ENCODE measurements at places on chromosomes 12 and 14. TPM values are rescaled to one million over a fixed set of nuclear protein-coding genes. Genes with fewer than 3 reads are reported as not detected.
A peak's percentile ranks its signal among the peaks of the same experiment; 100 is the strongest.

GRCh38 chr14:100463937-100464336 lies 123.3 kb downstream of the BEGAIN start:
- H3K36me3 ChIP-seq: no peaks in the 10 kb centered on the region
- H3K27me3 ChIP-seq: no peaks in the 10 kb centered on the region
- no peak for DNase-seq
- H3K4me3 ChIP-seq: no peak overlapping the region

NRIP2 gene
- 0.75 TPM for total RNA-seq

- no peaks in the 10 kb centered on the region for H3K36me3 ChIP-seq
- H3K27ac ChIP-seq: no peak overlapping the region
Observed at GRCh38 chr14:105591052-105591451, 64.7 kb downstream of the TMEM121 start.

PPP1CC gene
- total RNA-seq: 69.7 TPM

GPR135 gene
- 1.2 TPM for total RNA-seq

DNA sequence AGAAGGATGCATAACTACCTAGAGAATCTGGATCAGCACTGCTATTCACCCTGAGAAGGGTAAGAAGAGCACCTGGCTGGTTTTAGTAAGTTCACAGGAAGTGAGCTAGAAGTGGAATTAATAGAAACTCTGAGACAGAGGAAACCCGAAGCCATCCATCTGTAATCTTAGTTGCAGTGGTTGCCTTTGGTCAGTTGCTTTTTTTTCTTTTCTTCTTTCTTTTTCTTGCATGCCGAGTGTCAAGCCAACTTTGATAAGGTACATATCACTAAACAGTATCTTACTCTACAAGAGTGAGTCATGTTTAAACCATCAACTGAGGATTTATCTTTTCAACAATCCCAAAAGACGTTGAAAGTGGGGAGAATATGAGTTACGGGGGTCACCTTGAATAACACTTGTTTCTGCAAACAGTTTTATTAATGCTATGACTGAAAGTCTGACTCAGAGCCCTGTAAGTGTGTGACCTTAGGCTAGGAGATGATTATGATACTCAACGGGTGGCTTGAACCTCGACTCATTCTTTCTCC lies 26.7 kb downstream of the C12orf75 start:
- no peaks in the 10 kb centered on the region for H3K36me3 ChIP-seq
- DNase-seq: no peak
- no peaks in the 10 kb centered on the region for H3K27me3 ChIP-seq

DNA sequence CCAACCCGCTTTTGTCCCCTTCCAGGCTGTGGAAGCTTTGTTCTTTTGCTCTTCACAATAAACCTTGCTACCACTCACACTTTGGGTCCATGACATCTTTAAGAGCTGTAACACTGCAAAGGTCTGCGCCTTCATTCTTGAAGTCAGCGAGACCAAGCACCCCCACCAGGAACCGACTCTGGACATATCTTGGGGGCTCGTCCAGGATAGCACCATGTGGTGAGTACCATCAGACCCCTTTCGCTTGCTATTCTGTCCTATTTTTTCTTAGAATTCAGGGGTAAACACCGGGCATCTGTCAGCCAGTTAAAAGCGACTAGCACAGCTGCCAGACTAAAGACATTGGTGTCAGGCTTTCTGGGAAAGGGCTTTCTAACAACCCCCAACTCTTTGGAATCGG lies 137.6 kb upstream of the PPFIA2 start:
- H3K4me1 ChIP-seq: no peaks in the 10 kb centered on the region
- H3K4me3 ChIP-seq: no peak overlapping the region
- no peaks in the 10 kb centered on the region for H3K36me3 ChIP-seq

GRCh38 chr14:33930439-33930838 lies 20.4 kb downstream of the EGLN3 start:
- no peaks in the 10 kb centered on the region for H3K36me3 ChIP-seq
- H3K4me3 ChIP-seq: no peak overlapping the region
- H3K27ac ChIP-seq: no peak overlapping the region
- no peaks in the 10 kb centered on the region for H3K4me1 ChIP-seq
- DNase-seq: no peak

GRCh38 chr12:92582475-92582874 lies 120.3 kb upstream of the PLEKHG7 start:
- H3K36me3 ChIP-seq: no peaks in the 10 kb centered on the region
- H3K4me1 ChIP-seq: no peaks in the 10 kb centered on the region
- H3K27ac ChIP-seq: no peak overlapping the region
- DNase-seq: no peak
- H3K27me3 ChIP-seq: no peaks in the 10 kb centered on the region

GRCh38 chr14:71336489-71337192 lies 429.4 kb downstream of the PCNX1 start:
- H3K27ac ChIP-seq: no peak overlapping the region
- H3K4me3 ChIP-seq: no peak overlapping the region
- no peaks in the 10 kb centered on the region for H3K36me3 ChIP-seq

PPP4R4 gene
- 0.64 TPM for total RNA-seq

DNA sequence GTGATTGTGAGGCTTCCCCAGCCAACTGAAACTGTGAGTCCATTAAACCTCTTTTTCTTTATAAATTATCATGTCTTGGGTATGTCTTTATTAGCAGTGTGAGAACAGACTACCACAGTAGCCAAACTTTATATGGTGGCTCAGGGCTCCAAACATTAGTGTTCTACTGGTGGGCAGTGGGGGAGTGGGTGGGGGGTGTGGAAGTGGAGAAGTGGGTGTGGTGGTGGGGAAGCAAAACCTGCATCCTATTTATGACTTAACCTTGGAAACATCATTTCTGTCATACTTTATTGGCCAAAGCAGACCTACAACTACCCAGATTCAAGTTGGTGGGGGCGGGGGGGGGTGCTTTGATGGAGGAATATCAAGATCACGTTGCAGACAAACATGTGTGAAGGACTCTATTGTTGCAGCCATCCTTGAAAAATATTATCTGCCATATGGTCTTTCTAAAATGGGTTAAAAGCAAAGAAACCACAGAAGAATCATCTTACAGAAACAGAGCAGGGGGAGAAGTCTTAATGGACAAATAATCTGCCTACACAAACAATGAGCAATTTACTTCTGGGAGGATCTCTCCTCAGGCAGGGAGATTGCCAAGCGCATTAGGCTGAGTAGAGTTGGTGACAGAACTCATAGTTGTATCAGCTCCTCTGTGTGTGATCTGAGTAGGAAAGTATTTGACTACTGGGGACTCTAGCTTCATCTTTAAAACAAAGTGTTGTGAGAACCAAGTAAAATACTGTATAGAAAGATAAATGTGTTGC lies 1.4 kb upstream of the PWP1 start:
- H3K27ac ChIP-seq: no peak overlapping the region
- peaks cover 2% of the 10 kb centered on the region for H3K36me3 ChIP-seq
- no peaks in the 10 kb centered on the region for H3K27me3 ChIP-seq
- DNase-seq: no peak

- H3K4me3 ChIP-seq: peak overlapping the region; percentile 8
- peak; percentile 94 for DNase-seq
- no peaks in the 10 kb centered on the region for H3K36me3 ChIP-seq
- peak overlapping the region; percentile 96 for H3K27ac ChIP-seq
- H3K4me1 ChIP-seq: peaks cover 59% of the 10 kb centered on the region
- no peaks in the 10 kb centered on the region for H3K27me3 ChIP-seq
Observed at GRCh38 chr12:52243856-52244614, 11.0 kb downstream of the KRT7 start.

- no peaks in the 10 kb centered on the region for H3K36me3 ChIP-seq
- H3K4me3 ChIP-seq: no peak overlapping the region
- H3K4me1 ChIP-seq: no peaks in the 10 kb centered on the region
- no peaks in the 10 kb centered on the region for H3K27me3 ChIP-seq
Observed at GRCh38 chr12:50519353-50519752, 14.6 kb downstream of the DIP2B start.

DNA sequence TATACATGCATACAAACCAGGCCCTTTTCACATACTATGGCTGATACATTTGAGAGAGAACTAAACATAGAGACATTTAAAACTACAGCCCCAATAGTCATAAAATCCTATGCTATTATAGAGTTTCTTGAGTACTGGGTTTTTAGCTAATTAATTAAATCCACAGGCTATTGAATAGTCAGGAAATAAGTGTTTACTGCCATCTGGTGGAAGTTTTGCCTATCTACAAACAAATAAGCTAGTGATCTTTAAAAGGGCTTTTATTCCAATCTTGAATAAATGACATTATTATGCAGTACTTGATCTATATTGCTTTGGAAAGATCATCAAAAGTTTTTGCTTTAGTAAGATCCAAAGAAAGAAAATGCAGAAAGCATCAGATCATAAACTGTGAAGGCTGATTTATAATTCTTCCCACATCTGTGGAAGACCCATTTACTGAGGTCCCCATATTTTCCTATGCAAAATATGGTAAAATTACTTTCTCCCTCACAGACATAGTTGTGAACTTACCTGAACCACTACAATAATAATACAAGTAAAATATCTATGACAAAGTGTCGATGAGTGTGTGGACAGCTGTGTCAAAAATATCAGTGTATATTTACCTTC lies 131.3 kb downstream of the ITPR2 start:
- no peak overlapping the region for H3K27ac ChIP-seq
- H3K36me3 ChIP-seq: no peaks in the 10 kb centered on the region
- no peaks in the 10 kb centered on the region for H3K27me3 ChIP-seq
- H3K4me1 ChIP-seq: peaks cover 12% of the 10 kb centered on the region

KLRC2 gene
- total RNA-seq: 0.34 TPM

DNA sequence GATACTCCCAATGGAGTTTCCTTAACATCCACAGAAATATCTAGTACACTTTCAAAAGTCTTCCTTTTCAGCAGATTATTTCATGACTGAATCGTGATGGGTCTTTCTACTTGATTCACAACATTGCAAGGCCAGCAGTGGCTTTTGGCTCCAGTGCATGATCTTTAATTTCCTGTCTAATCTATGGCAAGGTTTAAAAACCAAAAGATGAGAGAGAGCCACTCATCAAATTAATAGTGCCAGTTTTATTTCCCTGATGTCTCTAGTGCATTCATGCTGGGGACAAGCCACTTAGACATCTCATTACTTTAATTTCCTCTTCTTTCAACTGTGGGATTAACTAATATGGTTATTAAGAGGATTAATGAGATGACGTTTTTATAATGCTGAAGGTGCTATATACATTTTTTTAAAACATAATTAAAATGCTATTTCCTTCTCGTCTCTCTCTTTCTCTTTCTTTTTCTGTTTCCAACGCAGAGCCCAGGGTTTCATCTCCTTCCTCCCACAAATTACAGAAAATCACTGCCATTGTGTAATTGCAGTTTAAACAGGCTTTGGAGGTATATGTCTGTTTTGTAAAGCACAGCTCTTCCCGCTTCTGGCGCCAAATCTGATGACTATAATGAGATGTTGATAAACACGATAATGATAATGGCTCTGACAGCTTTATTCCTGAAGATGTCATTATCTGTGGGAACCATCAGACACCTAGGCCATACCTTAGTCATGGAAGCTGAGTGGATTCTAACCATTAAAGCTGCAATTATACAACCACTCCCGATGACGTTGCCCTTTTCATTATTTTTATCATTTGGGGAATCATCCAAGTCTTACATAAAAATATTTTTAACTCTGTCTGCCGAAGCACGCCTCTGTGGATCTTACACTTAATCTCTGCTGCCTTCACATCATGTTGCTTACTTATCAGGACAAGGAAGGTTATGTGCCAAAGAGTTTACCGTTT lies 103.1 kb upstream of the PPM1H start:
- H3K4me1 ChIP-seq: no peaks in the 10 kb centered on the region
- H3K4me3 ChIP-seq: no peak overlapping the region
- H3K27ac ChIP-seq: no peak overlapping the region
- DNase-seq: no peak
- H3K27me3 ChIP-seq: no peaks in the 10 kb centered on the region

DNA sequence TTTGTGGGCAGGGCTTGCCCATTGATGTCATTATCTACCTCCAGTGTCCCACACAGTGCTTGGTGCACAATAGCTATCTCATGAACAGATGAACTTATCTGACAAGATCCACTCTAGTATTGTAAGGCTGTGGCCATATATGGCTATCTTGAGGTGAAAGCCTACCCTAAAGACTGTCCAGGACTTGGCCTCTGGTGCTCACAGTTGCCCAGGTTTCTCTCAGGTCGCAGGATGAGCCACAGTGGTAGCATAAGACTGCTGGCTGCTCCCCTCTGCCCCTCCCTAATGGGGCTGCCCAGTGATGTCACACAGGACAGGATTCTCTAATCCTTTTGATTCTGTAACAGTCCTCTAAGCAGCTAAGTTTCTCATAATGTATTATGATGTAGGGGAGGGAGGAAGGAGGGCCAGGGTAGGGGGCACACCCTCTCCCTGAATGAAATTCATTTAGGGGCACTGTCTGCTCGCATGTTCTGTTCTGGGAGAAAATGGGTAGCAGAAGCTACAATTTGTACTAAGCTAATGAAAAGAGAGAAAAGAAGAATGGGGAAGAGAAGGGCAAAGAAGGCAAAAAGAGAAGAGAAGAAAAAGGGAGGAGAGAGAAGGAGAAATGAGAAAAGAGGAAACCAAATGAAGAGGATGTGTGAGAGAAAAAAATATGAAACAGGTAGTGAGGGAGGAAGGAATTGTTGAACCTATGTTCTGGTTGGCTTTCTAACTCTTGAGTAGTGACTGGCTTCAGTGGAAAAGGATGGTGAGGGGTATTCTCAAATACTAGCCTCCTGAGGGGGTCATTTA lies 3.4 kb upstream of the PPM1A start:
- no peaks in the 10 kb centered on the region for H3K4me1 ChIP-seq
- no peaks in the 10 kb centered on the region for H3K36me3 ChIP-seq
- DNase-seq: no peak
- H3K27me3 ChIP-seq: no peaks in the 10 kb centered on the region
- H3K4me3 ChIP-seq: no peak overlapping the region
- no peak overlapping the region for H3K27ac ChIP-seq

GSC gene
- total RNA-seq: 0.38 TPM

TNFAIP2 gene
- 7.0 TPM for total RNA-seq

AGAP2 gene
- 0.79 TPM for total RNA-seq

DNA sequence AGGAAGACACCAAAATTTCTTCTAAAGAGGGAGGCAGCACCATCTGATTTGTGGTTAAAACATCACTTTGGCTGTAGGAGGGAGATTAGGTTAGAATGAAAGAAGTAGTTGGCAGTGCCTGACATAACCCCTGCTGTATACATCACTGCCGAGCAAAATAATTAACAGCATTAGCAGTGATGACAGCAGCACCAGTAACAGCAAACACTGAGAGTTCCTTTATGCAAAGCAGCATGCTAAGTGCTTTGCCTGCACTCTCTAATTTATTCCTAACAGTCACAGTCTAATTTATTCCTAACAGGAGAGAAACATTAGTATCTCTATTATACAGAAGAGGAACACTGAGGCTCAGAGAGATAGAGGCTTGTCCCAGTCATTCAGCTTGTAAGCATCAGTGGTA lies 1469.7 kb downstream of the AACS start:
- no peaks in the 10 kb centered on the region for H3K4me1 ChIP-seq
- H3K27ac ChIP-seq: no peak overlapping the region
- H3K36me3 ChIP-seq: no peaks in the 10 kb centered on the region
- DNase-seq: no peak

GPR33 gene
- total RNA-seq: not detected

DNA sequence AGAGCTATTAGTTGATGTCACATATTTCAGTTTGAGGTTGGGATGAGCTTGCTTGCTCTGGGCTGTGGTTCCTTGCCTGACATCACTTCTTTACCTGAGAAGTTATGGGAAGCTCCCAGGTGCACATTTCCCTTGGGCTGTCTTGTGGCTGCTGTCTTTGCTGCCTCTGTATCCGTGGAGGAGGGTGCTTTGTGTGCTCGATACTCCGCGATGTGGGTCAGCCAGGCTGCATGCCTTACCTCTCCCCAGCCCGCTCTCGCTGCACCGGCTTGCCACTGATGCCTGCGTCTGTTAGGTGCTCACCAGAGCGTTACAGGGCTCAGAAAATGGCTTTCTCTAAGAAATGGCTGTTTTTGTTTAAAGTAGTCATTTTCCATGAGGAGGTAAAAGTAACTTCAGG lies 19.6 kb downstream of the PELI2 start:
- no peaks in the 10 kb centered on the region for H3K36me3 ChIP-seq
- DNase-seq: no peak
- H3K4me3 ChIP-seq: no peak overlapping the region
- peaks cover 54% of the 10 kb centered on the region for H3K4me1 ChIP-seq

All from pancreas (tissue), 10 donors.